ENCODE measurements at places on chromosomes 1 and 21.

- DNase-seq, result no peak
Measured at GRCh38 chr1:39250460-39251240, 46.2 kb downstream of the MACF1 start.

GRCh38 chr1:214331827-214332423 lies 51.0 kb downstream of the SMYD2 start:
- peak; percentile 63 for DNase-seq

GRCh38 chr1:231817801-231818200 lies 191.2 kb downstream of the DISC1 start:
- DNase-seq, result no peak

- no peak for DNase-seq
Measured at GRCh38 chr1:87108814-87109411, 194.5 kb downstream of the HS2ST1 start.

DNA sequence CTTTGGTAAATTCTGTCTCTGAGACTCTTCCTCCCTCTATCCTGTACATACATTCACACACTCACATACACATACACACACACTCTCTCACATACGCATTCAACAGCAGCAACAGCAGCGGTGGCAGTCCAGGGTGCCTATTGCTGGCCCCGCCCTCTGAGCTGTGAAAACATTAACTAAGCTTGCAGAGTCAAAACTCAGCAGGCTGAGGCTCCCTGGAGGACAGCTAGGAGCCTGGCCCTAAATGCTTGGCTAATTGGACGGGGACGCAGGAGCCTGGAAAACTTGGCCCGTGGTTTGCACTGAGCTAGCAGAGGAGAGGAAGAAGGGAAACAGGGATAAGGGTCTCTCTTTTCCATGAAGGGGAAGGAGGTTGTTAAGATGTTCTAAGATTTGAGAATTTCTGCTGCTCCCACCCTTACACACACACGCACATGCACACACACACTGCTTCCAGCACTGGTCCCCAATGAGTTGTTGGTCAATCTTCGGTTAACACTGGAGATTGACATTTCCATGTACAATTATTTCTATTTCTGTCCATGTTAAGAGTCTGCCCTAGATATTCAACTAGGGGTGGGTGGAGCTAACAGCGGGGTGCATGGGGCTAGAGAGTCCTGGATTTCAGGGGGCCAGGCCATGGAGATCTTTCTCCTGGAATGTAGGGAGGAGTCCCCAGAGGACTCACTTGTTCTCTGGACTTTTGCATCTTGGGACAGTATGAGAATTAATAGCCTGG lies 94.2 kb downstream of the PLXNA2 start:
- DNase-seq, result no peak

DNA sequence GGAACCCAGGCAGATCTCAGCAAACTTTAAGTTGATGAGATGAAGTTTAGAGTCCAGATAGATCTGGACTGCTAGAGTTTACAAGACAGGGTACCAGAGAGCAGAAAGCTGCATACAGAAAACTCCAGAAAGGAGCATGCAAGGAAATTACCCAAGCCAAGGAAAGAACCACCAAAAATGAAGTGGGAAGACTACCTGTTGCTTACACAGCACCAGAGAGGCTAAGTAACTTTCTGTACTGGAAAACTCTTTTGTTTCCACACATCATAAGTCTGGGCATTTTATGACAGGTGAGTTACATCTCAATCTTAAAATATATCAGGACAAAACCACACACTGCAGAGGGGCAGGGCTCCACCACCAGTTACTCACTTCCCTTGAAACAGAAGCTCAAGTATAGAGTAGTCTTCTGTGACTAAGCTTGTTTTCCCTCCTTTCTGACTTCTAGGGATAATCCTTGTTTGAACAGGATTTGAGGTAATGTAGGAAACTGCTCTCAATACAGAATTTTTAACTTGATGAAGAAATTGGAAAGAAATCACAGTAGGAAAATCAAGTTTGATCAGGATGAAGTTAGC lies 17.4 kb upstream of the GJA9 start:
- DNase-seq, result no peak

Measured in CD4-positive, alpha-beta T cell treated with Interleukin-10 for 1 hour (primary cell).